Activated T-helper 2 cell treated with anti-CD3 and anti-CD28 coated beads, Interferon-gamma antibody, Interleukin-2, Interleukin-4, amounts not matched to agents 10 μg/mL and 5 μg/mL and 100 μg/mL, durations not matched to agents 14 hours and 24 hours and 36 hours (primary cell): ENCODE measurements at places on chromosomes 2 and 18. TPM values are rescaled to one million over a fixed set of nuclear protein-coding genes. Genes with fewer than 3 reads are reported as not detected.

The FAM228B gene
- 4.5 and 6.3 TPM in 2 replicates for total RNA-seq

The CNGA3 gene
- total RNA-seq = not detected in 2 replicates

The SERPINB12 gene
- total RNA-seq = not detected in 2 replicates

The TTLL4 gene
- total RNA-seq = 55.7 and 64.7 TPM in 2 replicates

GRCh38 chr18:2442726-2443275, 128.5 kb downstream of the METTL4 start:
- no peaks in the 10 kb centered on the region for H3K4me1 ChIP-seq
- H3K4me3 ChIP-seq = no peak overlapping the region
- H3K27ac ChIP-seq = no peak overlapping the region
- no peaks in the 10 kb centered on the region for H3K36me3 ChIP-seq
- H3K27me3 ChIP-seq = peaks cover 2% of the 10 kb centered on the region
